ENCODE measurements at places on chromosomes 12 and 14.

- no peak for DNase-seq
Observed at GRCh38 chr14:34340025-34340625, 121.9 kb downstream of the SPTSSA start.

GRCh38 chr12:24404086-24404815, 454.8 kb upstream of the SOX5 start:
- DNase-seq = no peak

- DNase-seq = no peak
Observed at GRCh38 chr12:90017316-90017715, 308.7 kb upstream of the ATP2B1 start.

DNA sequence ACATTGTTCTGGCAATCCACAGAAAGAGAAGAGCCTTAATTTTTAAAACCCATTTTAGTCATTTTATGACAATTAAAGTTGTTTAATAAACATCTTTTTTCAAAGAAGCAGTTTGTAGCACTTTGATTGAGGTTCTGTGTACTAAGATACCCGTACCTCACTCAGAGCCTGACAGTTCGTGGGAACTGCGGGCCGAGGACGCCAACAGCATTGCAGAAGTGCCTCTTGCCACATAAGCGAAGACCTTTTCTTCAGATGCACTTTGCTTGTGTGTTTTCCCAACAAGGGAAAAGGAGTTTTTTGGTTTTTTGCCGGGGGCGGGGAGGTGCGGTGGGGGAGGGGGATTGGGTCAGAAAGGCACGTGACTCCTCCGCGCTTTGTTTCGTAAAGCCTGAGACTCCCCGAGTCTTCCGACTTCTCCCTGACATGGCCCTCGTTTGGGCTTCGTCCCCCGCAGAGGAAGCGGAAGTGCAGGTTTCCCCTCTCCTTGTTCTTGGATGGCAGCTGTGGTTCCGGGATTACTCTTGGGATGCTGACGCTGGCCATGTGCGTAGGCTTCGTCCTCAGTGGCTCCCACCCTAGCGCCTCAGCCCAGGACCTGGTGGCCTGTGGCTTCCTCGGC, 70.8 kb downstream of the WDR20 start:
- no peak for DNase-seq

DNA sequence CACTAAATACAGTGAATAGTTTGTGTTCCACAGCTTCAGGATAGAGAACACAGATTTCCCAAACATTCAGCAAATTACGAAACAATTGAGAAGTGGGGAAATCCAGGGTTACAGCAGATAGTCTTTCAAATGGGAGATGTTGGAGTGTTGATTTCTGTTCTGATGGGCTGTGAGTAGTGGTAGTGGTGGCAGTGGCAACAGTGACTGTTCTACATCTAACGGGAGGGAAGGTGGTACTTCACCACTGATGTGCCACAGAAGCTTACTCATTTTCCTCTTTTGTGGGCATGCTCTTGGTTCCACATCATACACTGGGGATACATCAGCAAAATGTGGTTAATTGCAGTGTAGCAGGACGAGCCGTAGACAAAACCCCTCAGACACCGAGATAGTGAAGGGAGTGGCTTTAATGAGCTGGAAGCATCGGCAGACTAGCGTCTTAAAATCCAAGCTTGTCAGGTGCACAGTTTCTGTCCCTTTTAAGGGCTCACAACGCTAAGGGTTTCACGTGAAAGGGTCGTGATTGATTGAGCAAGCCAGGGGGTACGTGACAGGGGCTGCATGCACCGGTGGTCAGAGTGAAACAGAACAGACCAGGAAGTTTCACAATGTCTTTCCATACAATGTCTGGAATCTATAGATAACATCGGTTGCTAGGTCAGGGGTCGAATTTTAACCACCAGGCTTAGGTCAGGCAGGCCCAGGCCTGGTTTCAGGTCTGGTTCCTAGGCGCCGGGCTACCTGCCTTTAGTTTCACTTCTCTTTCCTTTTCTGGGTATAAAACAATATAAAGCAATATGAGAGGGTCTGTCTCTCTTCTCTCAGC, 330.6 kb upstream of the FBXO33 start:
- DNase-seq = no peak
